ENCODE measurements at places on chromosomes 4 and X. TPM values are rescaled to one million over a fixed set of nuclear protein-coding genes. Genes with fewer than 3 reads are reported as not detected.

DNA sequence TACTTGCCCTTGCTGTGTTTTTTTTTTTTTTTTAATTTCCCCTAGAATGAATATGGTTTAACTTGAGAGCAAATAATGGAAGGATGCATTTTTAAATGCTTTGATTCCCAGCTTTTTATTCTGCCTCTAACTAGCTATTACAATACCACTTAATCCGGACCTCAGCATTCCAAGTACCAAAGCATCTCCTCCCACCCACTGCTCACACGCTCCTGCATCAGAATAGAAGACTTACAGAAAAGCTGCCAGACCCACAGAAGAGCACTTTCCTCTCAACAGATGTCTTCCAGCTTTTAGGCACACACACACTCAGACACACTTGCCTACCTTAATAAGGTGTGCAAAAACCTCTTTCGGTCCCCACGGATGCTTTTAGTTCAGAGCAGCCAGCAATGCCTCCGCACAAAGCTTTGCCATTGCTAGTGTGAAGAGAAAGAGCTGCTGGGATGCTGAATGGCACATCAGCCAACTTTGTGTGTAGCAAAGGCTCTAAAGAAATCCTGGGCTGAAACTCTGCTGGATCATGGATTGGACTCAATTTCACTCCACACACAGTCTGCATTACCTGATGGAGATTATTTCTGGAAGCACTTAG lies 1056.2 kb downstream of the DMD start:
- no peaks in the 10 kb centered on the region for H3K4me1 ChIP-seq
- H3K36me3 ChIP-seq: no peaks in the 10 kb centered on the region
- no peak overlapping the region for H3K27ac ChIP-seq
- no peak overlapping the region for H3K4me3 ChIP-seq
- DNase-seq: no peak

DNA sequence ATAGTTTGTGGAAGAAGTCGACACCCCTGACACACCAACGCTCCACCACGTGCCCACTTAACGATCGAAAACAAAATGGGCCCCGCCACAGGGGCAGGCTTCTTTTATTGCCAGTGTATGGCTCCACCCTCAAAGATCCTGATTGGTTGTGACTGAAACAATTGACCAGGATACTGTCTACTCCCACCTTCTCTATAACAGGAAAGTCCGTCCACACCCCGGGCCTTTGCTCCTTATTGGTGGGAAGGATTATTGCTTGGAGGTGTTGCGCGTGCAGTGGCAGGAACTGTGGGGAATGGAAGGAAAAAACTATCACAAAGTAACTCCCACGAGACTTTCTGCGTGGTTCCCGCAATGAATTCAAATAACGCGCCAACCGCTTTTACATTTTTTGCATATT lies at the start of gene USP26:
TSS of gene USP26 (minus strand) at position 79 of the 400 bp plus-strand sequence. CDS start 68,889 bp downstream, outside the sequence.
- no peak within 1 kb of the TSS for H3K27ac ChIP-seq
- no peak within 1 kb of the TSS for H3K4me3 ChIP-seq
- H3K27me3 ChIP-seq: no peaks in the 10 kb centered on the region
- no peak for DNase-seq
- H3K4me1 ChIP-seq: no peaks in the 10 kb centered on the region
- H3K36me3 ChIP-seq: no peaks in the 10 kb centered on the region

DNA sequence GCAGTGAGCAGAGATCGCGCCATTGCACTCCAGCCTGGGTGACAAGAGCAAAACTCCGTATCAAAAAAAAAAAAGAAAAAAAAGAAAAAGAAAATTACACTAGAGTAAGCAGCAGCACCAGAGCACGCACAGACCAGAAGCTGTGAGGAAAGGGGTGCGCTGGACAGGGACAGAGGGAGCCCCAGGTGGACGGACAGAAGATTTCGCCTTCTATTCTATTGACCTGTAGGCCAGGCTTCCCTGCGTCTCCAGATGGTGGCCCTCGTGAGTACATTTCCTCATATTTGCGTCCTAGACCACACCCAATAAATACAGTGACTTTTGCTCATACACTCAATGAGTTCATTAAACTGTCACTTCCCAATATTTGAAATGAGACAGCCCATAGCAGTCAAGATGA lies 19.1 kb downstream of the MTNR1A start:
- H3K27ac ChIP-seq: no peak overlapping the region
- H3K4me3 ChIP-seq: no peak overlapping the region
- no peak for DNase-seq
- H3K36me3 ChIP-seq: no peaks in the 10 kb centered on the region
- H3K27me3 ChIP-seq: no peaks in the 10 kb centered on the region

Gene SPANXC
- total RNA-seq: not detected

DNA sequence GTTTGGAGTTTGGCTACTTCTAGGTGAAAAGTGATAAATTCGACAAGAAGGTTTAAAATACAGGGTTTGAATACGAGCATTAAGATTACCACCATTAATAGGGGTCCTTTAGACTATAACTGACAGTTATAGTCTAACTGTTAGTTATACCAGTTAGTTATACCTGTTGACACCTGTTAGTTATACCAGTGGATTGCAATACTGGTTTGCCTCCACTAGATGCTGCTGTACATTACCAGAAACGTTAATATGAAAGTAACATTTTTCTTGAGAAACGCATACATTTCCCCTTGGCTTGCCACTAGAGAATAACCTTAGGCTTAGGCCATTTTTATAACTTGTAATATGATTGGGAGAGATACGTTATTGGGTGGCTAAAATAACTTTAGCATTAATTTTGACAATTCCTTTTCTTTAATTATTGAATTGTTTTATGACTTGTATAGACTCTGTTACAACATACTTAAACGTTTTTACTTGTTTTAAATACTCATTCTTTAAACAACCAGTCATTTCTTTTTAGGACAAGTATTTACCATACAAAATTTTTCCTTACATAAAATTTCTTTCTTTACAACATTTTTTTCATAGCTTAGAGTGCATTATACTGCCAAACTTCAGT lies 911.2 kb downstream of the FSTL5 start:
- no peak overlapping the region for H3K27ac ChIP-seq
- H3K4me1 ChIP-seq: no peaks in the 10 kb centered on the region
- no peaks in the 10 kb centered on the region for H3K36me3 ChIP-seq

- H3K4me3 ChIP-seq: no peak overlapping the region
- no peak for DNase-seq
- no peaks in the 10 kb centered on the region for H3K27me3 ChIP-seq
- no peak overlapping the region for H3K27ac ChIP-seq
These were observed 244.2 kb upstream of the MAB21L2 start for GRCh38 chr4:150337734-150338133.

Gene UCHL1
- 8.7 TPM for total RNA-seq

GRCh38 chr4:86543560-86544309 lies 50.4 kb upstream of the PTPN13 start:
- no peak for DNase-seq
- no peaks in the 10 kb centered on the region for H3K27me3 ChIP-seq
- H3K4me1 ChIP-seq: no peaks in the 10 kb centered on the region
- H3K36me3 ChIP-seq: no peaks in the 10 kb centered on the region
- no peak overlapping the region for H3K27ac ChIP-seq

Gene CABS1
- not detected for total RNA-seq

Gene MGARP
- total RNA-seq: not detected

DNA sequence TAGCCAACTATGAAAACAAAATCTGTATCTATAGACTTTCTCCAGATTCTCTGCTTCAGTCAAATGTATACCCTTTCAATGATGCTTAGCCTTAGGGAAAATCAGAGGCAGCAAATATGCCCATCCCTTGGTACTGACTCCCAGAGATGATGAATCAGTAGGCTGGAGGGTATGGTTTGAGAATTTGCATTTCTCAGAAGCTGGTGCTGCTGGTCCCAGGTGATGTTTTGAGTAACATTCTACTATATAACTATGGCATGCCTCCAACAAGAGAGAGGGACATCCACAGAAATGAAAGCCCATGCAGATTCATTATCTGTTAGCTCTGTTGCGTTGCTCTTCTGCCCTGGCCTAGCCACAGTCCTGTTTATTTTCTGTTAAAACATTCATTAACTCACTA lies 13.6 kb downstream of the TNIP3 start:
- no peaks in the 10 kb centered on the region for H3K27me3 ChIP-seq
- no peak overlapping the region for H3K4me3 ChIP-seq
- no peak overlapping the region for H3K27ac ChIP-seq
- H3K36me3 ChIP-seq: no peaks in the 10 kb centered on the region
- no peak for DNase-seq

- no peak for DNase-seq
- H3K4me3 ChIP-seq: no peak overlapping the region
- no peaks in the 10 kb centered on the region for H3K27me3 ChIP-seq
- H3K36me3 ChIP-seq: no peaks in the 10 kb centered on the region
- no peak overlapping the region for H3K27ac ChIP-seq
These were observed 43.8 kb upstream of the ARHGAP24 start for GRCh38 chr4:85431156-85431555.

Gene IQCM
- total RNA-seq: not detected

DNA sequence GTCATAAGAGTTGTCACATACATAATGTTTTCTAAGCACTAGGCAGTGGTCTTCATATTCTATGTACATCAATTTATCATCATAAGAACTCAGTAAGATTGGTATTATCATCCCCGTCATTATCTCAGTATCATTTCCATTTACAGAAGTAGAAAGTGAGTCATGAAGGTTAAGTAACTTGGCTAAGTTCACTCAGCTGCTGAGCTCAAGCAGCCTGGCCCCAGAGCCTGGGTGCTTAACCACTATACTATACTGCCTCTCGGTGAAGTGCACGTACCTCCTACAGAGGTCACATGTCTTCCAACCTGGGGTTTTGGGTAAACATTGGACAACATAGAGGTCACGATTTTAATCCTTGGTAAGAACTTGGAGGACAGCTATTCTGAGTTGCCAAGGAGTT lies 161.5 kb upstream of the GATB start:
- no peaks in the 10 kb centered on the region for H3K36me3 ChIP-seq
- H3K4me3 ChIP-seq: no peak overlapping the region
- H3K4me1 ChIP-seq: no peaks in the 10 kb centered on the region
- no peaks in the 10 kb centered on the region for H3K27me3 ChIP-seq
- no peak overlapping the region for H3K27ac ChIP-seq

Gene NPY2R
- total RNA-seq: not detected

- H3K4me1 ChIP-seq: no peaks in the 10 kb centered on the region
- DNase-seq: no peak
- H3K27ac ChIP-seq: no peak overlapping the region
- H3K36me3 ChIP-seq: no peaks in the 10 kb centered on the region
These were observed 33.1 kb downstream of the FTHL17 start for GRCh38 chrX:31038575-31039326.

DNA sequence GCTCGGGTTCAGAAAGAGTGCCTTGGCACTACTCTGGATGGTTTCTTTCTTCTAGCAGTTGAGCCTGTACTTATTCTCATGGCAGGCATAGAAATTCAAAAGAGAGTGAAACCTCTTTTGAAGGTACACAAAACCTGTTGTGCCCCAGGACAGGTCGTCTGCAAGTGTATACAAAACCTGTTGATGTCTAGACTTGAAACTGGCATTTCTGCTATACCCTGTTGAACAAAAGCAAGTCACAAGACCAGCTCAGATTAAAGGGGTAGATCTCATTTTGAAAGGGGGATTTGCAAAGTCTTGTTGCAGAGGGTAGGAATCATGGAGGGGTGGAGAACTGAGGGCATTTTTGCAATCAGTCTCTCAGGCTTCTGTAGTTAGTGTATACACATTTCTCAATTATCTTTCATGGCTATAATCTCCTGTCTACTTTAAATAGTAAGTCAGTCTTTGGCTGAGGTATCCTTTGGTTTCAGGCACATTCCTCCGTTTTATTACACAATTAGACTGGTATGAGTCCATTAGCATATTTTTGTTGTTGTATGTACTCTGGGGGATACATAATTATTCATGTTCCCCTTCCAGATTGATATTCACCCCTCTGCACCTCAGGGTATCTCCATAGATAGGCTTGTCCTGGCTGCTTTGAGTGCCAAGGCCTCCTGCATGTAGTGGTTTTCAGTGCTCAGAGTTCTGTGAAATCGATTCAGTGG lies 251.4 kb downstream of the DTHD1 start:
- H3K4me1 ChIP-seq: no peaks in the 10 kb centered on the region
- no peak overlapping the region for H3K27ac ChIP-seq
- H3K27me3 ChIP-seq: no peaks in the 10 kb centered on the region
- H3K4me3 ChIP-seq: no peak overlapping the region

Gene DUSP9
- total RNA-seq: 0.61 TPM

Gene PABPC1L2B
- total RNA-seq: not detected

Gene CFI
- 435 TPM for total RNA-seq

DNA sequence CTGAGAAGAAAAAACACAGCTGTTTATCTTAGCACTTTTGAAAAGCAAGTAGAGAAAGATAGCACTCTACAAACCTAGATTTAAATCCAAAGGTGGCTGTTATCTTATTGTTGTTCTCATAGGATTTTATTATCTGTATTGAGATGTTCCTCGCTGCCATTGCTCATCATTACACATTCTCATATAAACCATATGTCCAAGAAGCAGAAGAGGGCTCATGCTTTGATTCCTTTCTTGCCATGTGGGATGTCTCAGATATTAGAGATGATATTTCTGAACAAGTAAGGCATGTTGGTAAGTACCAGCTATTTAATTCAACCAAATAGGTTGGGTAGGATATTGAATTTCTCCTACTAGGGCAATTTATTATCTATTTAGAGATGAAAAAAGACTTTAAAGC lies 16.4 kb downstream of the TMEM184C start:
- H3K27ac ChIP-seq: no peak overlapping the region
- no peaks in the 10 kb centered on the region for H3K4me1 ChIP-seq
- no peaks in the 10 kb centered on the region for H3K27me3 ChIP-seq
- DNase-seq: no peak
- H3K4me3 ChIP-seq: no peak overlapping the region
- peaks cover 66% of the 10 kb centered on the region for H3K36me3 ChIP-seq

DNA sequence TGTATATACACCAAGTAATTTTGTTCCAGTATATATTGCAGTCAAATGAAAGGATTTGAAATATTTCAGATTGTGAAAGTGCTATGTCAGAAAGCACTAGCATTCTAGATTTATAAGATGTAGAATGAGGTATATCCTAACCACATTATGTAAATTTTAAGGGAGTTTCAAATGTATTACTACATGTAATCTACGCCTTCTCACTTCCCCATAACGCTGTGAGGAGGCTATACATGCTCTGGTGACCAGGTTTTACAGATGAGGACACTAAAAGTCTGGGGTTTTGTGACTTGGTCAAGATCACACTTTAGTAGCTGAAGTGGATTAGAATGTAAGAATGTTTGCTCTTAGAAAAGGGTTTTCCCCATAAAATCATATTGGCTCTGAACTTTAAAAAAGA lies 8.1 kb downstream of the ENPEP start:
- DNase-seq: no peak
- H3K4me3 ChIP-seq: no peak overlapping the region
- H3K4me1 ChIP-seq: peaks cover 53% of the 10 kb centered on the region
- no peaks in the 10 kb centered on the region for H3K27me3 ChIP-seq
- no peak overlapping the region for H3K27ac ChIP-seq

Gene TCEAL2
- not detected for total RNA-seq

Gene ZNF157
- total RNA-seq: not detected

DNA sequence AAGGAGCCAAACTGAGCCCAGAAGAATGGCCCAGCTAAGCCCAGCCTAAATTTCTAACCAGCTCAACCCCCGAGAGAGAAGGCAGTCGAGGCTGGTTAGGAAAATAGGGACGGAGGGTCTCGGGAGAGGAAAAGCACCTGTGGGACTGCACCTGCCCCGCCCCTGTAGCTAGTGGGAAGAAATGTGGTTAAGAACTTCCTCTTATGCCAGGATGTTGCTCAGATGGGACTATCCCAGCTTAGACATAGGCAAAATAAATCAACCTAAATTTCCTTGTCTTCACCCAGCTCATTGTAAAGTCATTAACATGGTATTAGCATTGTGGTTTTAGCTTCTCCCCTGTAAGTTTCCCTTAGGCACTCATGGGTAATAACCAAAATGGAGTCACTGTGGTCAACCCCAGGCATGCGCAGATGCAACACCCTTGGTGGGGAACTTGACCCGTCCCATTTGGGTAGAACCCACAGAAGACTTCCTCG lies 86.8 kb downstream of the ZNF718 start:
- no peak overlapping the region for H3K4me3 ChIP-seq
- no peaks in the 10 kb centered on the region for H3K4me1 ChIP-seq

Data from right lobe of liver (tissue), 6 donors.